ENCODE measurements at places on chromosomes 3 and 15.

GRCh38 chr3:66472313-66473134 lies 28.3 kb downstream of the LRIG1 start:
- peak; percentile 42 for DNase-seq

DNA sequence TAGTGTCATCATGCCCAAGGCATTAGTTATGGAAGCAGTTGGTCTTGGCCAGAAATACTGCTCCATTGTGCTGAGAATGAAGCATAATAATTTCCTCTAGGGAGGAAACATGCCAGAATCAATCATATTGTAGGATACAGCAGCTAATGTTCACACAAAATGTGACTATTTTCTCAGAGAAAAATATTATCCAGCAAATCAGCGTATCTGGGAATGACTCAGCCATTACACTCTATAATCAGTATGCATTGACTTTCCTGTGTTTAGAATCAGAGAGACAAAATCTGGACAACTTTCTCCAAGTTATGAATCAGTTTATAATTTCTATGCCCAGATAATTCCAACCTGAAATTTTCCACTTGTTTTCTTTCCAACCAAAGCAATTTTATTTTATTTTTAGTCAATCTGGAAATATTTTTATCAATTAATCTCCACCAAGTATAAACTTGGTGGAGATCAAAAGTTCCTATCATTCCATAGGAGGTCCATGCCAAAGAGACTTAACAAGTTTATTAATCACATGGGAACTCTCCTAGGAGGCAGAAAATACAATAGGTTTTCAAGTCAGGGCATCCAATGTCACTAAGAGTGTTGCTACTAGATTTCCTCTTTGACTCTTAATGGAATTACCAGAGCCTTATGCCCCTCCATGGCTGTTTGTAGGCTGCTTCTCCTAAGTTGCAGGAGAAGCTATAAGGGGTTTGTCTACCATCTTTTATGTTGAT lies 36.4 kb downstream of the SUCNR1 start:
- no peak for DNase-seq

- DNase-seq: peak; percentile 3
These were observed 106.3 kb downstream of the ZBTB20 start for GRCh38 chr3:115040673-115041286.

DNA sequence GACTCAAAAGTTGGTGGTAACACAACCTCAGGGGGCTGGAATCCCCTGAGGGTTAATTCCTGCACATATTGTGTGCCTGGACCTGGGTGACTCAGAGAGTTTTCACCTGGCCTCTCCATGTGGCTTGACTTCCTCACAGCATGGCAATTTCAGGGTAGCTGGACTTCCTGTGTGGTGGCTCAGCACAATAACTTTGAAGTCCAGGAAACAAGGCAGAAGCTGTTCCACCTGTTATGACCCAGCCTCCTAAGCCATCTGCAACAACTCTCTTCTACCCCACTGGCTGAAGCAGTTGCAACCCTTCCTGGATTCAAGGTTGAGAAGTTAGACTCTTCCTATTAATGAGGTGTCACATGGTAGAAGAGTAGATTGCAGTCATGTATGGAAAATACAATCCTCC lies 58.4 kb downstream of the EDEM1 start:
- DNase-seq: no peak

GRCh38 chr15:85891470-85891869 lies 96.7 kb upstream of the KLHL25 start:
- DNase-seq: no peak

DNA sequence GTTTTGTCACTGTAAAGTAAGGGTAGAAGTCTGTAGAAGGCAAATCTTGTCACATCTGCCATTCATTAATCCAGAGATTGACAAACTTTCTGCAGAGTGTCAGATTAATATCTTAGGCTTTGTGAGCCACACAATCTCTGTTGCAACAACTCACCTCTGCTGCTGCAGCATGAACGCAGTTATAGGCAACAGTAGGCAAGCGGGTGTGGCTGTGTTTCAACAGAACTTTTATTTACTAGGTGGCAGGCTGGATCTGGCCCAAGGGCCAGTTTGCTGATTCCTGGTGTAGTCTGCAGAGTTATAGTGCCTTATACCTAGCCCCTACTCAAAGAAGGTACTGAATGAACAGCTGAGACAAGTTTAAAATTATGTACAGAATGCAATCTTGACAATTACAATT lies 396.7 kb downstream of the FOXP1 start:
- DNase-seq: no peak

DNA sequence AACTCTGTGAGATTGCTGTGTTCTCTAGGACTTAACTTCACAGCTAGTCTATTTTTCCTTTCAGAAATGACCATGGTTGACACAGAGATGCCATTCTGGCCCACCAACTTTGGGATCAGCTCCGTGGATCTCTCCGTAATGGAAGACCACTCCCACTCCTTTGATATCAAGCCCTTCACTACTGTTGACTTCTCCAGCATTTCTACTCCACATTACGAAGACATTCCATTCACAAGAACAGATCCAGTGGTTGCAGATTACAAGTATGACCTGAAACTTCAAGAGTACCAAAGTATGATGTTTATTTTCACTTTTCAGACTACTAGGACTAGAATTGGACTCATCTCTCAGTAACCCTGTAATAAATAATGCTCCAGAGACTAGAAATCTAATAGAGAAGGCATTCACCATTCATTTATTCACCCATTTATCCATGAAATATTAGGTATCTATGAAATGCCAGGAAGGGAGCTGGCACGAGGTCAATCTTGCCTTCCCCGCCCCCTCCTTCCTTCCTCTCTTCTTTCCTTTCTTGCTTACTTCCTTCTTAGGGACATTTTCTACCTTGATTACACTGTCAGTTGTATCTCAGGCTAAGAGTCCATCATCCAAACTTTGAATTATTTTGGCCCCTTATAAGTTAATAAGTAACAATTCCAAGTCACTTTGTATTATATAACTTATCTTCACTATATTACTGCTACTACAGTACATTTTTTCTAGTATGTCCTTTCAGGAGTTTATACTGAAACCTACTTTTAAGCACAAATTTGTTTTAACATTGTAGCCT lies 91.0 kb downstream of the PPARG start:
- no peak for DNase-seq

GRCh38 chr3:105448338-105448982 lies 81.8 kb downstream of the ALCAM start:
- DNase-seq: no peak

DNA sequence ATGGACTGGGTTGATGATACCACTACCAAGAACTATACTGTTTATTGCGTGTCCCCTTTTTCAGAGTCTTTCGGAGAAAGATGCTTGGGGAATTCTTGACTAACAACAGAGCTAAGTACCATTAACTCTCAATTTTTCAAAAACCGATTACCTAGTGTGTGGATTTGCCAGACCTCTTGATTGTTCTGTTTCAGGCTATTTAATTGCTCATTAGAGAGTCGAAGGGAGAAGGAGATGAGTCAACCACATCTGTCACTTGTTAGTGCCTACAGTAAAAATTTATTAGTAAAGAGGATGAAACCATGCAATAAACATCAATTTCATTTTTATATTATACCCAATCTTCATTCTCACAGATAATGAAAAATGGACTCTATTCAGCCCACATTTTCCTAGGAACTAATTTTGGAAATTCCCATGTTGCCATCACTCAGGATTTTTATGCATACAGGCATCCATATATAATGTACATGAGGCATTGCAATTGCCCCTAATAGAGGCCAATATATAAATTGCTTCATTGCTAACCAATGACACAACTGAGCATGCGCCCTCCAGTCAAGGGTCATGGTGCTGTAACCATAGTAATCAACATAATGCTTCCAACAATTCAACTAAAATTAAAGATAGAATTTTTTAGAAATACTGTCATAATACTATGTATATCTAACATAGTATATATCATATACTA lies 541.7 kb downstream of the TBL1XR1 start:
- no peak for DNase-seq

Data from stimulated activated CD8-positive, alpha-beta memory T cell treated with anti-CD3 and anti-CD28 coated beads, Interleukin-7, amount 100 ng/mL, for 48 hours (primary cell).